ENCODE measurements at places on chromosomes 4 and X.
A peak's percentile ranks its signal among the peaks of the same experiment; 100 is the strongest.

DNA sequence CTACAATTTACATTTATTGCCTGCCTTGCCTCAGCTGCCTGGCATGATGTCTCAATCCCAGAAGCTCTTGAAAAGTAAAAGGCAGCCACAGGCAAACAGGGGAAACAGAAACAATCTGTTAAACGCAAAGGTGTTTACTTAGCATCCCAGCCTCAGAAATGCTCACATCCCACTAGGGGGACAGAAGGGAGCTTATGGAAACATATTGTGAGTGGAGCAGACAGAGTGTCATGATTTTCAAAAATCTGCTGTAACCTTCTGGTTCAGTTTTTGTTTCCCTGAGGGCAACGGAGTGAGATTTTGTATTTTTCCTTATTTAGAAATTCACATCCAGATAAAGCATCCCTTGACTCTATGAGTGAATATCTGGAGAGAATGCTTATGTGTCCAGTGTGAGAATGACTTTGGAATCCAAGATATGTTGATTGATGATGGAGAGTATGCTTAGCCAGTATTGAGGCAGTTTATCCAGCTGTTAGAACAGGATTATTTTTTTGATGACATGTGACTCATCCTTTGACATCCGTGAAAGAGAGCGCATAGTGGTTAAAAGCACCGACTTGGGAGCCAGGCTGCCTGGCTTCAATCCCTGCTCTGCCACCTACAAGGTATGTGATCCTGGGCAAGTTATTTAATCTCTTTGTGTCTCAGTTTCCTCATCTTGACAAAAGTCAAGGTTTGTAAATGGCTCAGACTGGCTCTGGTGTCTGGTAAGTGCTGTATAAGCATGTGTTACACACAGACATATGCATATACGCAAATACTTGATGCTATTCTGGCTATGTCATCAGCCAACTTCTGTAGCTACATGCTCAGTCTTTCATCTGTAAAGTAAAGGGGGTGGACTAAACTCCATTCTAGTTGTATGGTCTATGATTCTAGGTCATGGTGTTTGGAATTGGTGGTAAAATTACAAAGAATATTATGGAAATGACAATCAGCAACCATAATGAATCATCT lies 381.2 kb downstream of the RAPGEF2 start:
- DNase-seq, result no peak

DNA sequence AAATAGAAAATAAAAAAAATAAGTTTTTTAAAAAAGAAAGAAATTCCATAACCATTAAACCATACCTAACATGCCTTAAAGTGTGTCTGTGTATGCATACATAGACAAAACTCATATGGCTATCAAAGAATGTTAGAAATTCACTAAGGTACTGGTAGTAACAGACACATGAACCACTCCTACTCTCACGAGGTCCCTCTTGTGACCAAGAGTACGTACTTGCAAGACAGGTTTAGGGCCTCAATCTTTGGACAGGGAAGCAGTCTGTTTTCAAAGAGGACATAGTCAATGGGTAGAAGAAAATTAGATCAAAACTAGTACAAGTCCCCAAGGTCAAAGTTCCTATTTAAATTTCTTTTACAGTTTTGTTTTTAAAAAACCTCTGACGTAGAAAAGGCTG lies 117.3 kb downstream of the CHM start:
- DNase-seq, result no peak

- DNase-seq, result peak; percentile 64
Measured at GRCh38 chr4:41178372-41179370, 35.7 kb downstream of the APBB2 start.

GRCh38 chr4:103482893-103483292 lies 236.9 kb downstream of the TACR3 start:
- DNase-seq, result no peak

GRCh38 chrX:32852203-32852602 lies 359.1 kb downstream of the DMD start:
- no peak for DNase-seq

DNA sequence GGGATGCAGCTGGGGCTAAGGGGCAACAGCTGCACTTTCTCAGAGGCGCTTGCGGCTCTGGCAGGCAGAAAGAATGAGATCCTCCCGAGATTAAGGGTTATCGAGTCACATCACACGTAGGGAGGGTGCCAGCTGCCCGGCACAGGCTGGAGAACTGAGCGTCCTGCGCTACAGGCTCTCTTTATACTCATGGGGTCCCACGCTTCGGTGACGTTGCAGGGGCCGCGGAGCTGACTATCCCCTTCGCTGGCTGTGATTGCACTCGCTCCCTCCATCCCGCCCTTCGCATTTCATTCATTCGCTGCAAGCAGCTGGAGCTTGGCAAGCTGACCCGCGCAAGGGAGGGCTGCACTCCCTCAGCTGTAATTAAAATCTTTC lies at the start of gene TACR3:
TSS of gene TACR3 (minus strand) at position 156 of the 378 bp plus-strand sequence. CDS start 310 bp downstream, outside the sequence.
- DNase-seq, result no peak

GRCh38 chrX:125089761-125090445 lies 229.8 kb upstream of the TEX13C start:
- DNase-seq, result no peak

DNA sequence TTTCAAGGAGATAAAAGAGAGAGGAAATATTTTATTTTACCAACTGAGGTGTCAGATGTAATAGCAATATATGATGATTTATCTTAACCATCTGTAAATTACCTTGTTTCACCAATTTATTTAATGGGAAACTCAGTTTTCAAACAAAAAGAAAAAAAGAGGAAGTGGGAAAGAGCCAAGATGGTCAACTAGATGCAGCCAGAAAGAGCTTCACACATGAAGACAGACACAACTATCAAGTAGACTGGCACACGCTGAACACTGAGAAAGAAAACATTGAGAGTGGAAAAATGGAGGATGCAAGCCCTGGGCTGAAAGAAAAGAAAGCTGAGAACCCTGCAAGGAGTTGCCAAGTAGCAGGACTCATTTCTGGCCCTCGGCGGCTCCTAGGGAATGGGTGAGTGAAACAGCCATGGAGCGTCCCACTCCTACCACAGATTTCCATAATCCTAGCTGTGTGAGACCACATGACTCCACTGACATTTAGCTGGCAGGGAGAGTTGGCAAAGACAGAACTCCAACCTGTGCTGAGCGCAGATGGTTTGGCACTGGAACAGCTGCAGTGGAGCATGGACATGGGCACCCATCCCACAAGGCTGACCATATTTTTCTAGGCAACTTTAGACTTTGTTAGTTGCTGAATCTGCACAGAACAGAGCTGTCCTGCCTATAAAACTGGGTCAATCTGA lies 409.3 kb downstream of the FAM47B start:
- DNase-seq, result no peak

GRCh38 chrX:40719218-40719617 lies 16.1 kb downstream of the MED14 start:
- no peak for DNase-seq

DNA sequence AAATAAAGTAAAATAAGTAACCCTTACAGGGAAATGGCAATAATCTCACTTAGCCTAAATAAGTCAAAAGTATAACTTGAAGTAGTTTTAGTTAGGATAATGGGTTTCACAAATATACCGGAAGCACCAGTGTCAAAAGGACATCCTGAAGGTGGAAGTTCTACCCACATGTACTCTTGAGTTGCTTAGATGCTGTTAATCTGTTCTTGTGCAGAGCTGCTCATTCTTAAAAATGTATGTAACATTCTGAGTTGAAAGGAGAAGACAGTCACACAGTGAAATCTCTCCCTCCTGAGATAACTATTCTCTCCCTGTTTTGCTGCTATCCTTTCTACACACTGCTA lies 11.2 kb upstream of the CCNG2 start:
- no peak for DNase-seq

- no peak for DNase-seq
Measured at GRCh38 chr4:6563935-6564645, 10.9 kb upstream of the MAN2B2 start.

DNA sequence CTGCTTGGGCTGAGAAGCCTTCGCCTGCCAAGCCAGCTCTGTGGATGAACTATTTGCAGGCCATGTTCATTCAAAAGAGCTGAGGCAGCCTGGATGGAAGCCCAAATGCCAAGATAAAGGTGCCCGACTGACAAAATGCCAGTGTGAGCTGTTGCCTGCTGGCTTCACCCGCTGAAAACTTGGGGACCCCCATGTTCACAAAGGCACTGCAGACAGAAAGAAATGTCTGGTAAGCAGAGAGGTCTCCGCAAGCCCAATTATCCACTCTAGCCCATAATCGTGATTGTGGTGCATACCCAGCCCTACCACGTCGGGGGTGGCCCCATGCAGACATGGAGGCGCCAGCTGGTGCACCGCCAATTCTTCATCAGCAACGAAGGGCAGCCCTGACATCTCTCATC lies 13.0 kb upstream of the SMIM20 start:
- no peak for DNase-seq

DNA sequence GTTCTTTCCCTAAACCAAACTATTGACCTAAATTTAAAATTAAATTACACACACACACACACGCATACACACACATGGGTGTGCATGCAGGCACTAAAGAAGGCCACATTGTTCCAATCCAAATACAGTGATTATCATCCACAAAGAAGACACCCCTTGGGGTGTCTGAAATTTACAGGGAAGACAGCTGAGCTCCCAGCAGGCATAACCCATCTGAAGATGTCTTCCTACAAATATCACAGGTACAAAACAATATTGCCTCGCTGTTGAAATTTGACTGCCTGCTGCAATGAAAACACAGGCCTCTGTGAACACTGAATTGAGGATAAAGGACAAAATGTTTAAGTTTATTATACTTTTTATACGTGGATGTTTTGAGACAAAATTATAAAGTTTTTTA lies 50.2 kb upstream of the SLC7A11 start:
- DNase-seq, result no peak

DNA sequence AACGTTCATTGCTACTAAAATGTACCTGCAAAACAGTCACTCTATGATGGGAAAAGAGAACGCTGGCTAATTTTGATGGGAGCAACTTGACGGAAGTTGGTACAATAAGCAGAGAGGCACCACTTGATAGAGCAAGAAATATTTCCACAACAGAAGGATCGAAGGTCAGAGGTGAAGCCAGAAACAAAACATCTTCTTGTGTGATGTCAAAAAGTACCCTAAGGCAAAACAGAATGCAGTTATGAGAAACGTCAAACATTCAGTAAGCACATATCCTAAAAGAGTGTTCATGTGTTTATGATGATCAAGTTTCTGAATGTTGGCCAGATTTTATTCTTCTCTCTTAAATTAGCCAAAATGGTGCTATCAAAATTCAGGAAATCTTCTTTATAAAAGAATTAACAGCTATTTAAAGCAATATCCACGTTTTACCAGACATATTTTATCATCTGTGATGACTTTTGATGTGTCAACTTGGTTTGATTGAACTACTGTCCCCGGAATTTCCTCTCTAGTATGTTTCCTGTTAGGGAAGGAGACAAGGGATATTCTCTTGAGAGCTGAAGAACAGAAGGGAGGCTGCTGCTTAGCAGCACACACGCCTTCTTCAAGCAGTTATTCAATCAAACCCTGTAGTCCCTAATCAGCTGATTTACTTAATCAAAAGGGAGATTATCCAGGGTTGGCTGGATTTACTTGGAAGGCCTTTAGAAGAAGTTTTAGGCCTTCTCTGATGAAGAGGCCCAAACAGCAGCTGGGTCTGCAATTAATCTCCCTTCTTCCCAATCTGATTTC lies 15.7 kb downstream of the AASDH start:
- DNase-seq, result no peak

GRCh38 chrX:25034889-25035288 lies 19.1 kb upstream of the ARX start:
- DNase-seq, result no peak

GRCh38 chr4:11495818-11496217 lies 67.1 kb upstream of the HS3ST1 start:
- no peak for DNase-seq

DNA sequence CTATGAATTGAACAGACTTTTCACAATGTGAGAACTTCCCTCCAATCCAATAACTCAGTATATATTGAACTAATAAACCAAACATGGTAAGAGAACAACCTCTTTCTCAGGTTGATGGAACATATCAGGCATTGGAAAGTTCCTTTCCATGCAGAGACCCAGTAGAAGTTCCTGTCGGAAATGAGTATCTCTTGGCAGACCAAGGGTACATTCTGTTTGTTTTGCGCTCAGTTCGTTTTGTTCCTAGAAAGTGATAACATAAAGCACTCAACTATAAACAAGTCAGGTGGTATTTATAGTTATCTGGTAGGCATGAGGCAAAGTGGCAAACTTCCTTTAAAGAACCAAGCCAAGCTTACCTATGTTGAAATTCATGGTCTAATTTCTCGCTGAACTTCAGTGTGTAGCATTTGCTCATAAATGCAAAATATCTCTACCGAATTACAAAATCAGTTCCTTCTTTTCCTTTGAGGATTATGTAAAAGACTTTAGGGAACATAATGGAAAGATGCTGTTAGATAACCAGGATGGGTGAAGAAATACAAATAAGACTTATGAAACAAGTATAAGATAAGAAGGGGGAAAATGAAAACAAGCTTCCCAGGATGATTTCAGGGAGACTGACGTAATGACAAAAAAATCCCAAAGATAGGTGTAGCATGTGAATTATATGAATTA lies 120.3 kb downstream of the ARHGAP24 start:
- no peak for DNase-seq

- peak; percentile 24 for DNase-seq
Measured at GRCh38 chrX:131816551-131817136, 206.5 kb upstream of the STK26 start.

DNA sequence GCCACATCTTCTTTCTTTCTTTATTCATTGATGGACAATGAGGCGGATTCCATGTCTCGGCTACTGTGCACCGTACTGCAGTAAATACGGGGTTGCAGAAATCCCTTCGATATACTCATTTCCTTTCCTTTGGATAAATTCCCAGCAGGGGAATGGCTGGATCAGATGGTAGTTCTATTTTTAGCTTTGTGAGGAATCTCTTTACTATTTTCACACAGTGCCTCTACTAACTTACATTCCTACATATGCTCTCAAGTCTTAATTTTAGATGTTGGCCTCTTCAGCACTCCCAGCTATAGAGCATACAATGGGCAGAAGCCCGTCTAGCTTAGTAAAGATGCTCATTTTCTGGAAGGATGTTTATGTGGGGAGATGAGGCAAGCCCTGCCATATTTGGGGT lies 317.4 kb downstream of the ASMT start:
- no peak for DNase-seq

GRCh38 chr4:122798101-122798500 lies 28.5 kb upstream of the FGF2 start:
- peak; percentile 14 for DNase-seq

- DNase-seq, result no peak
Measured at GRCh38 chrX:113959912-113960626, 623.8 kb upstream of the HTR2C start.

DNA sequence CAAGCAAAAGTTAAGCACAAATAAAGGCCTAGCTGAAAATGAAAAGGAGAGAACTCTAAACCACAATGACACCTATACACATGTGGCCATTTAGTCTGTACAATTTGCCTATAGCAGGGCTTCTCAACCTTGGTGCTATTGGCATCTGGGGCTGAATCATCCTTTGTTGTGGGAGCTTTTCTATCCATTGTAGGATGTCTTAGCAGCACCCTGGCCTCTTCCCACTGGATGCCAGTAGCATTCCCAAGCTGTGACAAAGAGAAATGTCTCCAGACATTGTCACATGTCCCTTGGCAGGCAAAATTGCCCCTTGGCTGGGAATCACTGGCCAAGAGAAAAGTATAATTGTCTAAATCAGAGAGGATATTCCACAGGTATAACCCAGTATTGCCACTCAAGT lies 13.5 kb upstream of the PRPS2 start:
- no peak for DNase-seq

- no peak for DNase-seq
Measured at GRCh38 chrX:124280294-124280902, 52.1 kb upstream of the TEX13D start.

All from hippocampal formation (tissue), 2 donors.